ENCODE measurements at places on chromosomes 3 and 15.

DNA sequence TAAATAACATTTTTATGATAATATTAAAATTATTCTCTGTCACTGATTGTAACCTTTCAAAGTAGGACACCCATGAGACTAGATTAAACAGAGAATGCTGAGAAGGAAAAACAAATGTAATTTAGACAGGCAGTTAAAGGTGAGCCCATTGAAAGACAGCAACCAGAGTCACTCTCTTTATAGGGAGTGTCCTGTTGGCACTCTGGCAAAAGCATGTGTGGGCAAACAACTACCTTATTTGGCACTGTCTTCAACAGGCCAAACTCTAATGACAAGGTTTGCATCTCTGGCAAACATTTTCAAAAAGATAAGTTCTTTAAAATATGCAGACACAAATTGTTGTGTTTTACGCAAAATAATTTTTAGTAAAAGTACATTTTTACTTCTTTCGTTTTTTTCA, 29.8 kb downstream of the NFKBIZ start:
- DNase-seq = no peak

GRCh38 chr15:64144192-64144564, 7.4 kb upstream of the SNX22 start:
- no peak for DNase-seq

DNA sequence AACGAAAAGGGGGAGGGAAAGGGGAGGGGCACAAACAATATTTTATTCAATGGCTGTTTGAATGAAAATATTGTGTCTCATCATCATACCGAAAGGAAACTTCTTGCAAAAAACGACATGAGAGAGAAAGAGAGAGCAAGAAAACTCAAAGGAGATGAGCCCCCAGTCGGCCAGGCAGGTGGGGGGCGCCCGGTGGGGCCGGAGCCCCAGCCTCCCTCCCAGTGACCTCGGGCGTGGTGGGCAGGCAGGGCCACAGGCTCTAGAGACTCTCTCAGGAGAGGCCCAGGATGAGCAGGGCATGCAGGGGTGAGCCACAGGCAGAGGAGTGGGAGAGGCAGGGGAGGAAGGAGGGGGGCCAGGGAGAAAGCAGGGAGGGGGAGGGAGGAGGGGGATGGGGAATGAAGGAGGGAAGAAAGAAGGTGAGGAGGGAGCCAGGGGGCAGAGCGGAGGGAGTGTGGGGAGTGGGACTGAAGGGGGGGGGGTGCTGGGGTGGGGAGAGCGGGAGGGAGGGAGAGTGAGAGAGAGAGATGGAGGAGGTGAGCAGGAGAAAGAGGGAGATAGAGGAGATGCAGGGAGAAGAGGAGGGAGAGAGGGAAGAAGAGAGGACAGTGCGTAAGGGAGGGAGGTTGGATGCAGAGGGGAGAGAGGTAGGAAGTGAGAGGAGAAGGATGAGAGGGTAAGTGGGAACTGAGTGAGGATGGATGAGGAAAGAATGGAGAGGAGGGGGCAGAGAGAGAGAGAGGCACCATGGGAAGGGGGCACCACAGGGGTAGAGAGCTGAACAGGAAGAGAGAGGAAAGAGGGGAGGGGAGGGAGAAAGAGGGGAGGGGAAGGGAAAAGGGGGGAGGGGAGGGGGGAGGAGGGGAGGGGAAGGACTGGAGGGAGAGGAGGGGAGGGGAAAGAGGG, 14.1 kb upstream of the TMEM115 start:
- no peak for DNase-seq

DNA sequence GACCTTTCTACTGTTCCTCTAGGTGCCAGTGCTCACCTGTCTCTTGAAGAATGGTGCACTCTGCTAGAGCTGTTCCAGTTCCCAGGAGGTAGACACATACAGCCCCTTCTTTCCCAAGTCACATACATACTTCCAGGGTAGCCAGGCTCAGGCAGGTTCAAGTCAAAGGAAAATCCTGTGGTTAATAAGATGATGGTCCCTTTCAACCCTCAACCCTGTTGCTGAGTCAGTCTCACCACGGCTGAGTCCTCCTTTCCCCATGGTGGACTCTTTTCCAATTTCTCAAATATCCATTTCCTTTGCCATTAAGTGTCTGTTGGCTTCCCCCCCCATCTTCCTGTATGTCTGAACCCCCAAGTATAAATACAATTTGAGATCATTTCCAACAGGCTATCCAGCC, 56.1 kb upstream of the ACAN start:
- DNase-seq = no peak

GRCh38 chr3:58652624-58653023, 13.9 kb downstream of the FAM3D start:
- DNase-seq = no peak

DNA sequence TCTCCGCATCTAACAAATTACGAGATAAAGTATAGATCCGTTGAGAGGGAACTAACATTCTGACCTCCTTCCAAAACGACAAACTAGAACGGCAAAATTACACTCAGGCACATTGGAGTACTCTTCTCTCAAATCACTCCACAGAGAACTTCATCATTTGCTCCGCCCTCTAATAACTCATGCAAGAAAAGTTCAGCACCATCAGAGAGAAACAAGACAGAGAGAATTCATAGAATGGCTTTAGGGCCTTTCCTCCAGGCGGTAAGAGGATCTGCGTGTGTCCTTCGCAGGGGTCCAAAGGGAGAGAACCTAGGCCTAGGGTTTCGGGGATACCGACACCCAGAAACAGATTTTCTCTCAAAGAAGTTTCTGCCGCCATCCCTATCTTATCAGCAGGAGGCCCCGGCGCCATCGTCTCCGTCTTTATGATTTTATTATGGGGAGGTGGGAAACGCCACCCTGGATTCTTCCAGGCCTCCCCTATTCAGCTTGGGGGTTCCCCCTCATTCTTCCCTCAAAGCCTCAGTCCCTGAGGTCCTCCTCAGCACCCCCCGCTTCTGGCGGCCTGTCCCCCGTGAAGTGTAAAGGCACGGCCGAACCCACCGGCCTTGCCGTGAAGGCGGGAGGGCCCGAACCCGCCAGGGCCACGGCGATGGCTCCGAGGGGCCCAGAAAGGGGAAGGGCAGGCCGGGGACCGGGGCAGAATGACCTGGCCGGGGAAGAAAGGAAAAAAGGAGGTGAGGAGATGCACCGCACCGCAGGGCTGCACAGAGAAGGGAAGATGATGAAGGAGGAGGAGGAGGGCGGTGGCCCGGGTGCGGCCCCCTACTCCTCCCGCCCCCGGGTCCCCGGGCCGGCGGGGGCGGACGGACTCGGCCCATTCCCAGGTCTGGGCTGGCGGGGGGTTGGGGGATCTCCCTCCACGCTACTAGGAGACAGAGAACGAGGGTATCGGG, 768 bp downstream of the UBXN7 start:
- DNase-seq = peak; percentile 17

DNA sequence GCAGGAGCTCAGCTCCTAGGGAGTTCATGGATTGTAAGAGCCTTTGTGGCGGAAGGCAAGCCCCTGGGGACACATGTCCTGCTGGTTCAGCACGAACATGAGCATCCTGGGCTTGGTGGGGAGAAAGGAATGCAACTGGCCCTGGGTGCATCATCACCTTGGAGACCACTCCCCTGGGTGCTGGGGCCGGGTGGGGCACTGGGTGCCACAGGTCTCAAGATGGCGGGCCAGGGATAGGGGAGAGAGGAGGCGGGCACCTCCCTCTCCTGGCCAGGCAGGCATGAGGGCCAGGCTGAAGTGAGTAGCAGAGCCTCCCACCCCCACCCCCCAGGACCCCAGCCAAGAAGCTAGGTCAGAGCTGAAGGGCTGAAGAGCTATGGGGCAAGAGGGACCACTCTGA, 768 bp downstream of the PCBP4 start:
- no peak for DNase-seq
